ENCODE measurements at places on chromosomes 3 and 15.
A peak's percentile ranks its signal among the peaks of the same experiment; 100 is the strongest.

GRCh38 chr15:53693729-53694475 is 65.6 kb downstream of the WDR72 start:
- no peak for DNase-seq

GRCh38 chr3:105930733-105931132 is 61.9 kb upstream of the CBLB start:
- DNase-seq = no peak

GRCh38 chr3:116442331-116443021 is 2.8 kb downstream of the LSAMP start:
- no peak for DNase-seq

- no peak for DNase-seq
These were observed 705.5 kb downstream of the DIPK2A start for GRCh38 chr3:144677103-144677502.

- no peak for DNase-seq
These were observed 6.1 kb upstream of the OSTN start for GRCh38 chr3:191192941-191193340.

- DNase-seq = no peak
These were observed 25.5 kb upstream of the TAFA4 start for GRCh38 chr3:68957895-68958294.

DNA sequence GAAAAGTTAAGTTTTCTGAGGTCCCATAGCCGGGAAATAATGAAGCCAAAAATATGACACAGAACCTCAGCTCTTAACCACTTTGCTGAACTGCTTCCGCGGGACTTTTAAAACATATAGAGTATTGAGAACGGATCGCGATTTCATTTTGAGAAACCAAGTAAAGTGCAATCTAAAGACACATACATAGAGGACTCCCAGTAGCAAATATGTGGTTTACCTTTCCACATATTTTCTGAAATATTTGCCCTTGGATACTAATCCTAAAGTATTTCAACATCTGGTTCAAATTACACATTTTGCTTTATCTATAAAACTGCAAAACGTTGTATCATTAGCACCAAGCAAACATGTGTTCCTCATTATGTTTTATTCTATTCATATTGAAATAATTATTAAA is 776.5 kb downstream of the ROBO2 start:
- DNase-seq = no peak

GRCh38 chr3:12932347-12932746 is 91.0 kb upstream of the RPL32 start:
- DNase-seq = no peak

DNA sequence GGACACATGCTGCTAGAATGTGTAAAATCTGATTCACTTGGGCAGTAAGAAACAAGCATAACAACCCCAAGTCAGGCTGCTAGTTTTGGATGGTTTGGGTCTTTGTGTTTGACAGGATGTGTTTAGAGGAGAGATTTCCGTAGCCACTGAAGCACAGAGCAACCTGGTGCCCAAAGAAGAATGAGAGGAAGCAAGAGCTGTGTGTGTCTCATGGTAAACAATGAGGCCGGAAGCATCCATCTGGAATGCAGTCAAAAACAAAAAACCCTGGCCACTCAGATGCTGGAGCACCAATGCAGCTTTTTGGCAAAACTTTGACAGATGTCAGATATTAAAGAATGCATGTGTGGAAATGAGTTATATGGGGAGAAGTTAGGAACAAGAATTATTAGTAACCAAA is 39.4 kb upstream of the SNRK start:
- peak; percentile 73 for DNase-seq

DNA sequence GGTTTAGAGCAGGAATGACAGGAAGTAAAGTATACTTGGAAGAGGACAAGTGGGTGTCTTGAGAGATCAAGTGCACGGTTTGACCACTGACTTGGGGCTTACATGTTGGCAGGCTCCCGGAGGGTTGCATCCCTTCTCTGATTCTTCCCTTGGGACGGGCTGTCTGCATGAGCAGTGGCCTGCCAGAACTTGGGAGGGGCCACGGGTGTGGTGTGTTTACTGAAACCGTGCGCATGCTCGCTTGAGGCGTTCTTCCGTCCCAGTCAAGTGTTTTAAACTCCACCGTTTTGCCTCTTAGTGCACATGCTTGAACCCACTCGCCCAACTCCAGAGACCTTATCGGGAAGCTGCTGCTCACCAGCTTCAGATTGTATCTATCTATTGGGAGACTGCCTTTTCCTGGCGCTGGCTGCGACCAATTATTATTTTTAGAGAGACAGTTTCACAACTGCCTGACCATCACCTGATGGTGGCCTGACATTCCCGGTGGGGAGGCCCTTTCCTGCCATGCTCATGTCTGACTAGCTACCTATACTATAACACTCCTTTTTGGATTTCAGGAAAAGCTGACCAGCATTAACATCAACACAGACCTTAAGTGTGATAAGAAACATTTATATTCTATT is 14.9 kb upstream of the C3orf22 start:
- DNase-seq = peak; percentile 48

DNA sequence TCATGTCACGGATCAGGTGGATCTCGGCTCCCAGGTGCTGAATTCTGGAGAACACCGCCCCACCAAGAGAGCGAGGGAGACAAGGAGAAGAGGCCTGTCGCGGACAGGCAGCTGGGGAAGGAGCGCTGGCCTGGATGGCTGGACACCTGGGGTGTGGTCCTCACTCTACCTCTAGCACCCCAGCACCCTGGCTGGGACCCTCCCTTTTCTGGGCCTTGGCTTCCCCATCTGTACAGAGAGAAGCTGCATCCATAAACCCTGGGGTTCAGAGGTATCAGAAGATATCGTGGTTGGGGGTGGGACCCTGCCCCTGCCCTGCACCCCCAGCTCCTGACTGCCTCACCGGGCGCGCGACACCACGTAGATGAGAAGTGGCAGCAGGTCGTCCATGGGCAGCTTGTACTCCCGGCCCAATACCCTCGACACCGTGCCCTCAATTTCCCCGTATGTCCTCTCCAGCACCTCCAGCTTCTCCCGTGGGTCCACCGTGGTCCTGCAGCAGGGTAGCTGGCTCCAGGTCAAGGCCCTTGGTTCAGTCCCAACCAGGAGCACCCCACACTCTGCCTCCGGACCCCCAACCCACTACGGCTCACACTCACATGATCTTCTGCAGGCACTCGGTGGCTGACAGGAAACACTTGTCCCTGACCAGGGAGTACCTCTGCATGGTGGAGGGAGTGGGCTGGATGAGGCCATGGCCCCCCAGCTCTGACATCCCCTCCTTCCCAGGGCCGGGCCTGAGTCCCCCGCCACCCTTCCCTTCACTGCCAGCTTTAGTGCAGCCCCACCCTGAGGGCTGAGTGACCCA is 21.7 kb downstream of the ALS2CL start:
- DNase-seq = no peak

- DNase-seq = no peak
These were observed at the start of gene CYP11A1 for GRCh38 chr15:74367296-74367854. TSS of gene CYP11A1 (minus strand) at chr15:74367646. CDS start at chr15:74367585, 61 bp downstream.

GRCh38 chr3:81938681-81939080 is 177.2 kb upstream of the GBE1 start:
- DNase-seq = no peak

DNA sequence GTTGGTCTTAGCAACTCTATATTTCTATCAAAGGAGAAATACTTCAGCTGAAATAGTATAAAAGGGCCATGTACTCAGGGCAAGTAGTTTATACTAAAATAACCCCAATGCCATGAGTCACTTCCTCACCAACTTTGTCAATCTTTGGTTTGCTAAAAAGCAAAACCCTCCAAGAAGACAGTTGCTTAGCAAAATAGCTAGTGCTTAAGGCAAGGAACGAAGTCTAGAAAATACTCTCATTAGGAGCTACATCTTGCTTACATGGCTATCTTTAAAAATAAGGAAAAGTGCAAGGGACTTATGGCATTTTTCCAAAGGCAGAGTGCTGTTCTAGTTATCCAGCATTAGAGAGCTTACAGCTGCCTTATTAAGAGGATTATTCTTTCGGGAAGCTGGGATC is 28.4 kb downstream of the P3H2 start:
- DNase-seq = no peak

DNA sequence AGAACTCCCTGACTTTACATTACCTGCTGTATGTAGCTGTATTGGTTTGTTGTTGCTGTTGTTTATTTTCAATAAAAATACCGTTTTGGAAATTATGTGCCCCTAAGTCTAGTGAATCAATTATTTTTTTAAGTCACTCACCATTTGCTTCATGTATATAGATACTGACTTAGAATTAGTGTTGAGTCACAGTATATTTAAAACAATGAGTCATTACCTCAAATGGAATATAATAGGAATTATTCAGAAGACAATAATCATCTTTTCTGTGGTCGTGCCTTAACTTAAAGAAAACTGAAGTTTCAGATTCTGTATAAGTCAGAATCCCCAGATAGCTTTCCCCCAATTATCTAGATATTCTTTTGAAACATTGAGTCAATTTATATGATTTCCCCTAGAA is 21.0 kb upstream of the ALDH1A2 start:
- no peak for DNase-seq

DNA sequence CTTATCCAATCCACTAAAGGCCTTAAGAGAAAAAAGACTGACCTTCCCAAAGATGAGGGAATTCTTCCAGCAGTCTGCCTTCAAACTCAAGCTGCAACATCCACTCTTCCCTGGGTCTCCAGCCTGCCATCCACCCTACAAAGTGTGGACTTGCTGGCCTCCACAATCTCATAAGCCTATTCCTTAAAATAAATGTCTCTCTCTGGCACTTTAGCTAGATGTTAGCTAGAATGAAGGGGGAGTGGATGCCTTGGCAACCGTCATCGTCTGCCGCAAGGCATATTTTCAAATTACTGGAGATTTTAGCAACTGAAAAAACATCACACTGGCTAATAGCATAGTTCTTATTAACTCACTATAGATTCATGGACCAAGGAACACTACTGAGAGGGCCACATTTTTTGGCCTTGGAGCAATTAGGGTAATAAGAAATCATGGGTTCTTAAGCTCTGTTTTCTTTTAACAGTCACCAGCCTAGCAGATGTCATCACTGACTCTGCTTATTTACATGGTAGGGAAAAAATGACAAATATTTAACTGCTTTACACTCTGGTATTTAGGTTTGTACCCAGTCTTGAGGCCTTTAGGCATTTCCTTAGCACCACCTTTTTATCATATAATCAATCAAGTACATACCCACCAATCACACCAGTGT is 245.3 kb downstream of the MYRIP start:
- no peak for DNase-seq

GRCh38 chr3:167684388-167684993 is 30.7 kb upstream of the WDR49 start:
- DNase-seq = peak; percentile 87

GRCh38 chr15:39665629-39666250 is 84.9 kb downstream of the THBS1 start:
- no peak for DNase-seq

DNA sequence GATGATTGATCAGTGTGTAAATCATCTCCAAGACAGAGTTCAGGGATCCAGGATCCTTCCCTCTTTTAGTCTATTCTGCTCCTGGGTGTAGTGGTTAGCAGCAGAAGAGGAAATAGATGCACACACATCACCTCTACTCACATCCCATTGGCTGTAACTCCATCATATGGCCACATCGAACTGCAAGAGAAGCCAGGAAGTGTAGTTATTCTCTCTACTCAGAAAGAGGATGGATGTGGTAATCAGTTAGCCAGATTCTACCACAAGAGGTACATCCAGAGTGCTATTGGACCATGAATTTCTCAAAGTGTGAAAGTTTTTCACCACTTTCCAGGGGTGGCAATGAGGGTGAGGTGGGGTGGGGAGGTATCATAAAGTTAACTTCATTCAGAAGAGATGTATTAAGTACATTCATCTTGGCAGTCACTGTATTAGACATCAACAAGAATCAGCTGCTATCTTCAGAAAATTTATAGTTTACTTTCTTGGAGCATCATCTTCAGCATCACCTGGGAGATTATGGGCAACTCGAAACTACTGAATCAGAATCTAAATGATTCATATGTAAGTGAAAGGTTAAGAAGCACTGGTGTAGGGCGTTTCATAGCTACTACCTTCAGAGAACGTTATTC is 60.6 kb upstream of the GAP43 start:
- no peak for DNase-seq

GRCh38 chr15:62107571-62108121 is 40.9 kb downstream of the C2CD4A start:
- no peak for DNase-seq

DNA sequence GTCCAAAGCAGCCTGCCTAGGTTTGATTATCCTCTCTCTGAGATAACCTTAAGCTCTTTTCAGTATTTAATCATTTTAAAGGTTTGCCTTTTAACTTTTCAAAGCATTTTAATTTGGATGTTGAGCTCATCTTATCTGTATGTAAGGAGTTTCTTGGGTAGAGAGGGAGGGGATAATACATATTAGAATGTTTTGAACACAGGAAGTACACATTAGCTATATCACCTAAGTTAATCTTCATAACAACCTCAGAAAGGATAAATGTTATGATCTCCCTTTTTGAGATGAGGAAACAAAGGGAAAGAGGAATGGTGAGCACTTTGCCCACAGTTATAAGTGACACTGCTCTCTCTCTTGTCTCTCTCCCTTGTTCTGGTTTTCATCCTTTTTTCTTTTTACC is 2.2 kb upstream of the CD47 start:
- no peak for DNase-seq

- no peak for DNase-seq
These were observed 13.1 kb downstream of the CHDH start for GRCh38 chr3:53833053-53833645.

- DNase-seq = no peak
These were observed 20.5 kb downstream of the FGD5 start for GRCh38 chr3:14839236-14839635.

DNA sequence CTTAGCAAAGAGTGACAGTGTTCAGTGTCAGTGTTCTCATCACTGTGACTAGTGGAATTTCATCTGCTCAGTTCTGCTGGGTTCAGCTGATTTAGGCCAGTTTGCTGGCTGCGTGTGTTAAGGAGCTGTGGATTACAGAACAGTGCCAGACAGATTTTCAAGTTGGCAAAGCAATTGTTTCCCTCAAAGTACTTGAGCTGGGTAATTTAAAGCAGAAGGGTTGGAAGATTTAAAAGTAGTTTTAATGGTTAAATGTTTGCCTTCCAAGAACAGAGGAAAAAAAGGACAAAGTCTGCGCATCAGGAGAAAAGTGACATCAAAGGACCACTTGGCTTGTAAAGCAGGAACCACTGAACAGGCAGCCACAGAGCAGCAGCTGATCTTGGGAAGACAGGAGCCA is 8.7 kb downstream of the ESYT3 start:
- no peak for DNase-seq

DNA sequence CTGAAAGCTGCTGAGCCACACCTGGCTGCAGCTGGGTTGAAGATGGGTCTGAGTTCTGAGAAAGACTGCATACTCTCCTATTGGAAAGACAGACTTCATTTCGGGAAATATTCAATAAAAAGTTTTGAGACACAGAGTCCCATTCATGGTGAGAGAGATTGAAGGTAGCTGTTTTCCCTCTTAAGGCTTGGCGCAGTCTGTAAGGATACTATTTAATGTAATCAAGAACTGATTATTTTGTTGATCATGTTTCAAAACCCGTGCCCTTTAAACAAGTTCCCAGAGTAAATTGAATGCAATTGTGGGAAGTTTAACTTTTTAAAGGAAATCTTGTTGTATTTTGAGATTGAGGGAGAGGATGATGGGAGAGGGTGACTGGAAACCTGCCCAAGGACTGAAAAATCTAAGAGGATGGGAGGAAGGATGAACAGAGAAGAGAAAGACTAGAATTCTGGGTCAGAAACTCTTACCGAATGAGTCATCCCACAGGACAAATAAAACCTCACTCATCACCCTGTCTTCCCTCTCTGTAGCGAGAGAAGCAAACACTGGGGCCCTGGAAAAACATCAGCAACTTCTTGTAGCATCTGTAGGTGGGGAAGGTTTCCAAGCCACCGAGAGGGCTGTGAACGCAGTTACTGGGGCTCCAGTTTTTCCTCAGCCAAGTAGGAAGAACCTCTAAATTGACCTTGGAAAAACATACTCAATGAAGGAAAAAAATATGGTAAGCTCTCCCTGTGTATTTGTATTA is 193.2 kb upstream of the TPRG1 start:
- DNase-seq = no peak

Measured in activated CD4-positive, alpha-beta T cell treated with anti-CD3 and anti-CD28 coated beads, Interleukin-2, amount 10 ng/mL, durations not matched to agents 24 days and 14 days (primary cell).